Activated CD4-positive, alpha-beta memory T cell treated with anti-CD3 and anti-CD28 coated beads for 36 hours (primary cell): ENCODE measurements at places on chromosomes 7 and 10. TPM values are rescaled to one million over a fixed set of nuclear protein-coding genes. Genes with fewer than 3 reads are reported as not detected.

The ADCYAP1R1 gene
- total RNA-seq, result not detected

The EGR2 gene
- total RNA-seq, result 66.9 TPM

The NUTM2B gene
- 0.45 TPM for total RNA-seq

GRCh38 chr10:70537398-70538194 lies 59.0 kb downstream of the PALD1 start:
- H3K27me3 ChIP-seq, result no peaks in the 10 kb centered on the region
- no peak overlapping the region for H3K27ac ChIP-seq
- DNase-seq, result peak; percentile 39
- no peaks in the 10 kb centered on the region for H3K36me3 ChIP-seq
- no peaks in the 10 kb centered on the region for H3K4me1 ChIP-seq

GRCh38 chr10:86090807-86091206 lies 275.8 kb downstream of the GRID1 start:
- no peaks in the 10 kb centered on the region for H3K4me1 ChIP-seq
- H3K27ac ChIP-seq, result no peak overlapping the region
- no peaks in the 10 kb centered on the region for H3K36me3 ChIP-seq
- peaks cover 29% of the 10 kb centered on the region for H3K27me3 ChIP-seq
- DNase-seq, result no peak
- H3K4me3 ChIP-seq, result no peak overlapping the region

- H3K27ac ChIP-seq, result no peak overlapping the region
- no peak overlapping the region for H3K4me3 ChIP-seq
- H3K27me3 ChIP-seq, result peaks cover 4% of the 10 kb centered on the region
- peaks cover 22% of the 10 kb centered on the region for H3K4me1 ChIP-seq
- DNase-seq, result no peak
Measured at GRCh38 chr10:127983344-127984100, 76.6 kb downstream of the PTPRE start.

GRCh38 chr10:90964781-90965465 lies 44.0 kb upstream of the ANKRD1 start:
- H3K4me1 ChIP-seq, result no peaks in the 10 kb centered on the region
- DNase-seq, result no peak
- no peak overlapping the region for H3K27ac ChIP-seq

- no peak for DNase-seq
- no peak overlapping the region for H3K27ac ChIP-seq
- no peaks in the 10 kb centered on the region for H3K27me3 ChIP-seq
- H3K4me1 ChIP-seq, result peaks cover 28% of the 10 kb centered on the region
- H3K4me3 ChIP-seq, result no peak overlapping the region
Measured at GRCh38 chr7:5638994-5639393, 142.5 kb downstream of the RNF216 start.

DNA sequence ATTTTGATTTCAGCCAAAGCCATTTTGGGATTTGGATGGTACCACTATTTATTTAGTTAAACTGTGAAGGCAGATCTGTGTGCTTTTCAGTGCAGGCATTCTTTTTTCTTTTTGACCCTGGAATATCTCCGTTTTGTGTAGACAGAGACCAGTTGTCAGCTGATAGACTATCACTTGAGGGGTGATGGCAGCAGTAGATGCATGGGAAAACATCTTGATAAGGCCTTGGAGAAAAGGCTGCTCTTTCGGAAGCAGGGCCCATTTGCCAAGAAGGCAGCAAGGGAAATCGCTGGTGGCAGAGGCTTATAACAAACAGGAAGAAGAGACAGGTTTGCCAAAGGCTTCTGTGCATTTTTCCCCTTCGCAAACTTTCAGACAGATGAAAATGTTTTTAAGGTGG lies 2.6 kb upstream of the BMPER start:
- H3K4me3 ChIP-seq, result no peak overlapping the region
- H3K27ac ChIP-seq, result no peak overlapping the region
- peaks cover 56% of the 10 kb centered on the region for H3K27me3 ChIP-seq
- H3K4me1 ChIP-seq, result peaks cover 9% of the 10 kb centered on the region
- DNase-seq, result no peak

DNA sequence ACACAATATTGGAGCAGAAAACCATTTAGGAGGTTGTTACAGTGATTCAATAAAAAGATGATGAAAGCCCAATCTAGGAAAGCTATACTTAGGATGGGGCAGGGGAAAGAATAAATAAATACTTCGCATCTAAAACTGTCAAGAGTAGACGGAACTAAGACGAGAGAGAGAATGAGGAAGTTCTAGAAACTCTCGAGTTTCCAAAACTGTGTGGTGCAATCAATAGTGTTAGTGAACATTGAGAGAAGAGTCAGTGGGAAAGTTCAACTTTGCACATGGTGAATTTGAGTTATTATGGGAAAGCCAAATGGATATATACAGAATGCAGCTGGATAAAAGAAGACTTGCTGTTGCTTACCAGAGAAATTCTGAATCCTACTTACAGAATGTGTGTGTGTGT lies 133.8 kb upstream of the MEOX2 start:
- H3K36me3 ChIP-seq, result no peaks in the 10 kb centered on the region
- no peaks in the 10 kb centered on the region for H3K27me3 ChIP-seq
- no peak overlapping the region for H3K4me3 ChIP-seq
- H3K27ac ChIP-seq, result no peak overlapping the region

The ASB15 gene
- not detected for total RNA-seq

- peaks cover 37% of the 10 kb centered on the region for H3K36me3 ChIP-seq
- no peaks in the 10 kb centered on the region for H3K27me3 ChIP-seq
- no peak overlapping the region for H3K27ac ChIP-seq
Measured at GRCh38 chr7:137925091-137925490, 76.8 kb downstream of the CREB3L2 start.

The SBDS gene
- total RNA-seq, result 55.7 TPM

DNA sequence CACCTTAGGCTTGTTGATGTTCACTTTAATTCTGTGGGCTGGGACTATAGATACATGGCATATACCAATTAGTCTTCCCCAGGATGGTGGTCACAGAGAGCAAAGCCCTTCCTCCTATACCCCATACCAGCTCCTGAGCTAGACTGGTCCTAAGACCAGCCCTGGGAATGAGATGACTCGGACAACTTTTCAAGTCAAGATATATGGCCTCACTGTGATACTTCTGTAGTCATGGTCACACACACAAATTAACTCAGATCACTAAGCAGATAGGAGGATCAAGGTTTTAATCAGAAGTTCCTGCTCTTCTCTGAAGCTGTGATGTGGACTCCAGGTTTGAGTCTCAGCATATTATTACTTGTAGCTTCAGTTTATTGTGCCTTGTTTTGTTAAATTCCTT lies 53.1 kb downstream of the SLK start:
- no peak overlapping the region for H3K4me3 ChIP-seq
- peaks cover 31% of the 10 kb centered on the region for H3K4me1 ChIP-seq
- no peaks in the 10 kb centered on the region for H3K27me3 ChIP-seq
- no peak overlapping the region for H3K27ac ChIP-seq

DNA sequence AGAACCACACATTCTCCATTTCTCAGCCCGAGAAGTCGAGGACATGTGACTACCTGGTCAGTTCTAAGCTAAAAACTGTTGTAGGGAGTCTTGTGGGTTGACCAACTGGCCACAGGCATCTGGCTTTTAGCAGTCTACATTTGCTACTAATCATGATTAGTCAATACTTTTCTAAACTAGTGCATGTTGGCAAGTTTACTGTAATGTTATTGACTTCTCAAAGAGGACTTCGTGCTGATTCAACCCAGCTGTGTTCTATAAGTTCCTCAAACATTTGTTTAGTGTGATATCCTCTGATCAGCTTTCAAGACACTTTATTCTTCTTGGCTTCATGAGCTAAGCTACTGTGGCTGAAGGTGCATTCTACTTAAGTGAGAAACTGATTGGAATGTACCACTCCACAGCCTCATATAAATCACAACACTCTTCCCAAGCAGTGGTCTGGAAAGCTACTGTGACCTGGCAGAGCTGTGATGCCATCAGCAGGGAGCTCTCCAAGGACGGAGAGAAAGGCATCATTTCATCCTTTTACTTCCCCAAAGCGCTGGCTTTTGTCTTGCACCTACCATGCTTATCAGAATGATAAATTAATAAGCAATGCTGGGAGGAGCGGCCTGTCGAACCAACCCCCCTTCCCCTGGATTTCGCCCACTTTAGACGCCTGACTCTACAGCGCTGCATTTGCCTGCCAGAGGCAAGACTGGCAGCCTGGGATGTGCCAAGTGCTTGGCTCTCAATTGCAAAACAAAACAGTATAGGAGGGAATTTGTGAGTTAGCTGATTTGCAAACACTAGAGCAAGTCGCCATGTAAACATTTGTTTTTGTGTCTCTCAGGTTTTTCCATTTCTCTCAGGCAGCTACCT lies 206.7 kb upstream of the PLXNA4 start:
- DNase-seq, result no peak
- H3K4me1 ChIP-seq, result peaks cover 9% of the 10 kb centered on the region
- no peak overlapping the region for H3K27ac ChIP-seq
- H3K4me3 ChIP-seq, result no peak overlapping the region
